ENCODE measurements at places on chromosomes 13 and 19.

DNA sequence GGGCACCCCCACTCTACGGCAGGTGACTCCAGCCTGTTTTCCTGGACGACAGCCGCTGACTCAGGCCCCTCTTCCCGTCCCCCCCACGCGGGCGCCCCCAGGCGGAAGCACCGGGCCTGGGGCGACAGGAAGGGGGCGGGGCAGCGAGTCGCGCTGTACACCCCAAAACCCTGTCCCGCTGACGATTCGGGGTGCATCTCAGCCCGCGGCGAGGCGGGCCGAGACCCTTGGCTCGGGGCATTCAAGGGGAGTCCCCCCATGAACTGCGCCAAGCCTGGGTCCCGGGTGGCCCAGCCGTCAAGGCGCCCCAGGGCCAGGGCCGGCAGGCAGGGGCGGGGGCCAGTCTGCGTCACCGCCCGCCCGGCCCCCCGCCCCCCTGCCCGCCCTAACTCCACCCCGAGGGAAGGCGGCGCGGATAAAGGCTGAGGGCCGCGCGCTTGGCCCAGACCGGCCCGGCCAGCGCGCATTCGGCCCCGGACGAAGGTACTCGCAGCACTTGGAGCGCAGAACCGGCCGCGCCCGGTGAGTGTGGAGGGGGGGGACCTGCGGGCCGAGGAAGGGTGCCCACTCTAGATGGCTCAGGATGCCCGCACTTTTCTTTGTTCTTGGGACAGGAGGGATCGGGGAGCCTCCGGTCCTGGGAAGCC, at the start of gene MIDN:
TSS of gene MIDN (plus strand) at position 445 of the 647 bp plus-strand sequence. CDS start 1,714 bp downstream, outside the sequence.
- DNase-seq = no peak

GRCh38 chr19:47203254-47203653, 27.7 kb downstream of the BBC3 start:
- DNase-seq = no peak

- no peak for DNase-seq
Measured at GRCh38 chr13:97139691-97140090, 82.4 kb upstream of the MBNL2 start.

DNA sequence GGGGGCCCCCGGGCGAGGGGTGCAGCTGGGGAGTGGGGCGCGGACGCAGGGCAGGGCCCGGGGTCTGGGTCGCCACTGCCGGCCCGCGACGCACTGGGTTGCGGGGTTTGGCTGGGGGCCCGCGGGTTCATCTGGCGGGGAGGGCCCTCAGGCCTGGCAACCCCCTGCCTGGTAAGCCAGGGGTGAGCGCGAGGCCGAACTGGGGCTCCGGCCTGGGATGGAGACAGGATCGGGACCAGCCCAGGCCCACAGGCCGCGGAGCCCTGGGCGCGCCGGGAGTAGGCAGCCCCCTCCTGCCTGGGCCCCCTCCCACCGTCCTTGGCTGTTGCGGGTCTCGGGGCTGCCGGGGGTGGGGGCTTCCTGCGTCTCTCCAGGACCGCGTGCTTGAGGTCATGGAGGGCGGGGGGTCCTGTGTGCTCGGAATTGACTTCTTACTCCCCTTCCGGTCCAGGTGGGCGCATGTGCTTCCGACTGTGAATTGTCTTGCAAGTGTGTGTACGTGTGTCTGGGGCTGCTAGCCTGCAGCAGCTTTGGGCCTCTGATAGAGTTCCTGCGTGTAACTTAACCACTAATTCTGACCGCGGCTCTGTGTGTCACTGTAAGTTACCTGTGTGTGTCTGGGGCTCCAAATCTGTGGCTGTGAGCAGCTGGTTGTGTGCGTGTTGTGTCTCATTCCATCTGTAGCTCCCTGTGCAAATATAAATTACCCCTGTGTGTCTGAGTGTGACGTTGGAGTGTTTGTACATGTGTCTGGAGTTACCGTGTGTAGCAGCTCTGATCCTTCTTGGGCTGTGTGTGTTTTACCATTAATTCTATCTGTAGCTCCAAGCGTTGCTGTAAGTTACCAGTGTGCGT, 751 bp downstream of the GRAMD1A start:
- no peak for DNase-seq

GRCh38 chr19:41920882-41921576, 7.2 kb downstream of the ERFL start:
- no peak for DNase-seq

- peak; percentile 38 for DNase-seq
Measured at GRCh38 chr13:97266332-97266731, 44.2 kb downstream of the MBNL2 start.

GRCh38 chr19:16003391-16003790, 54.6 kb downstream of the OR10H4 start:
- DNase-seq = no peak

DNA sequence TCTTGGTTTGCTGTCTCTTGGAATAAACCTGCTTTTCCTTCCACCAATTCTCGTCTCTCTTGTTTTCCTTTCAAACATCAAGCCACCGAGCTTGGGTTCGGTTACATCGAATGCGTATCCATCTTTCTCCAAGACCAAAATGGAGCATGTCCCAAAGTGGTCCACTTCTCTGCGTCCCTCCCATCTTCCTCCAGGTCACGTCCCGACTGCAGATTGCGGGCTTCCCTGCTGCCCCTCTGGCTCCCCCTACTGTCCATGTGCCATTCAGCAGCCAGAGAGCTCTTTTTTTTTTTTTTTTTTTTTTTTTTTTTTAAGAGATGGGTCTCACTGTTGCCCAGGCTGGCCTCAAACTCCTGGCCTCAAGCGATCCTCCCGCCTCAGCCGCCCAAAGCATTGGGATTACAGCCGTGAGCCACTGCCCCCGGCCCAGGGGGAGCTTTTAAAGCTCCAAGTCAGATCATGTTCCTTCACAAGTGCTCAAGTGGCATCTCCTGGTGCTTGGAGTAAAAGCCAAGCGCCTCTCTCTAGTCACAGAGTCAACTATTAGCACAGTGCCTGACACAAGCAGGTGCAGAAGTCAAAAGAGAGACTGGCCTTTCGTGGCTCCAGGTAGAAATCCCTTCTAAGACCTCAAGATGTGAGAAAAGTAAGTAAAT, 10.0 kb downstream of the COL5A3 start:
- peak; percentile 66 for DNase-seq

DNA sequence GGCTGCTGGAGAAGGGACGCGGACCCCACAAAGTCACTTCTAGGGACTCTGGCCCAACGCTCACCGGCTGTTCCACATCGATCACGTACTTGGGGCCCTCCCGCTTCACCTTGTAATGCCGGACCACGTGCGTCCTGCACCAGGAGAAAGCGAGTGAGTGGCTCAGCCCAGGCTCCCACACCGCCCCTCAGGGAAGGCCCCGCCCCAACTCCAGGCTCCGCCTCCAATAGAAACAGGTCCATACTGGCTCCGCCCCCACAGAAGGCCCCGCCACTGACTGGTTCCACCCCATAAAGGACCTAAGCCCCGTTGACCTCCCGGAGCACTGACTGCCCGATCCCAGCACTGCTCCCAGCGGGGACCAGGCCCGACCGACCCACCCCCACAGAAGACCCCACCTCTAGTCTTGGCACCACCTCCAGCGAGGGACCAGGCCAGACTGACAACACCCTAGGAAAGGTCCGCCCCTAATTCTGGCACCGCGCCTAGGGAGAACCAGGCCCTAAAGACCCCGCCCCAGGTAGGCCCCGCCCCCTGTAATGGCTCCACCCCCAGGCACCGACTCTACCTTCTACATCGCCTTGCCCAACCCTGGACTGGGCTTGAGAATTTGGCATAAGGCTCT, 11.3 kb downstream of the STAP2 start:
- DNase-seq = no peak

DNA sequence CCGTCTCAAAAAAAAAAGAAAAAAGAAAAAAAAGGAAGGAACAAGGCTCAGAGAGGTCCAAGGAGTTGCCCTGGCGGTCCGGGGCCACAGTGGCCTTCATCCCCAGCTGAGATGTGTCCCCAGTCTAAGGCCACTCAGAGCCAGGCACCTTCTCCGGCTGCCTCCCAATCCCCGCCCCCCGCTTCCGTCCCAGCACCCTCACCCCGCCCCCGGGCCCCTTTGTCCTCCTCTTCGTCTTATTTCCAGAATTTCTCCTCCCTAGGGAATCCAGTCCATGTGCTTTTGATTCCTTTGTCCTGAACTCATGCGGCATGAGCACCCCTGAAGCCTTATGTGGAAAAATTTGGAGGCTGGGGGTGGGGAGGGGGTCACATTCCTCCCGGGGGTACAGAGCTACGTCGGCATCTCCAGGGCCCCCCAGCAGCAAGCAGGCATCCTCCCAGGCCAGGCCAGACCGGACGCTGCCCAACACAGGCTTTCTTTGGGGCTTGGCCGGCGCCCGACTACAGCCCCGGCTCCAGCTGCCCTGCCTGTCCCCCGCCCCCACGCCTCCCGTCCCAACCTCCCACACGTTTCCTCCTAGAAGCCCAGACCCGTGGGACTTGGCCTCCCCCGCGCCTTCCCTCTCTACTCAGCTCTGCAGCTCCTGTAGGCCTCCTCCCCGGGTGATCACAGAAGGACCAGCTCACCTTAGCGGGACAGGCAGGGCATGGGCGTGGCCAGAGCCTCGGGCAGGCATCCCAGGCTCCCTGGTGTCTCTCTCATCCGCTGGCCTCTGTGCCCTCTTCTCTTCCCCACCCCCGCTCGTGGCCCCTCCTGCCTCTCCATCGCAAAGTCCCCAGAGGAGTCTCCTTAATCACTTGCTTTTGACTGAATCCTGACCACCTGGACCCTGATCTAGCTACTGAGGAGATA, 17.8 kb upstream of the ADGRE5 start:
- peak; percentile 38 for DNase-seq

- no peak for DNase-seq
Measured at GRCh38 chr13:43422116-43422515, 364.7 kb downstream of the ENOX1 start.

DNA sequence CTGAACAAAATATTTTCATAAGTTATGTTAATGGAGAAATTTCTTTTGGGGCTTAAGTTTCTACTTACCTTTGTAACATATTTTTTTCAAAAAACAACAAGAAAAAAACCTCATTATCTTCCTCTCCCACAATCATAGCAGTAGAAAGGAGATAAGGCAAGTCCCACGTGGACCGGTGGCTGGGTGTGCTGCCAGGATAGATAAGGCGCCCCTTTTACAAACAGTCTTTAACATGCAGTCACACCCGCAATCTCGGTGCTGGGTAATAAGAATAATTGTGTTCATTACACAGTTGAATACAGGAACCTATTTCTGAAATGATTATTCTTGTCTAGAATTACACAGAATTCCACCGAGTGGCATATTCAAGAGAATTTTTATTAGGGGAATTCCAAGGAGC, 1202.3 kb downstream of the UQCRFS1 start:
- DNase-seq = no peak

- DNase-seq = no peak
Measured at GRCh38 chr19:16497042-16497441, 848 bp downstream of the C19orf44 start.

- DNase-seq = no peak
Measured at GRCh38 chr13:73417012-73417615, 358.3 kb downstream of the KLF5 start.

GRCh38 chr13:112902669-112903068, 66.3 kb upstream of the MCF2L start:
- DNase-seq = no peak

- no peak for DNase-seq
Measured at GRCh38 chr19:41426952-41427646, at the start of gene B3GNT8. B3GNT8 (minus strand) TSS chr19:41427374; CDS start chr19:41426778, 596 bp downstream.

GRCh38 chr19:49746206-49746958, 16.7 kb downstream of the TSKS start:
- peak; percentile 42 for DNase-seq

DNA sequence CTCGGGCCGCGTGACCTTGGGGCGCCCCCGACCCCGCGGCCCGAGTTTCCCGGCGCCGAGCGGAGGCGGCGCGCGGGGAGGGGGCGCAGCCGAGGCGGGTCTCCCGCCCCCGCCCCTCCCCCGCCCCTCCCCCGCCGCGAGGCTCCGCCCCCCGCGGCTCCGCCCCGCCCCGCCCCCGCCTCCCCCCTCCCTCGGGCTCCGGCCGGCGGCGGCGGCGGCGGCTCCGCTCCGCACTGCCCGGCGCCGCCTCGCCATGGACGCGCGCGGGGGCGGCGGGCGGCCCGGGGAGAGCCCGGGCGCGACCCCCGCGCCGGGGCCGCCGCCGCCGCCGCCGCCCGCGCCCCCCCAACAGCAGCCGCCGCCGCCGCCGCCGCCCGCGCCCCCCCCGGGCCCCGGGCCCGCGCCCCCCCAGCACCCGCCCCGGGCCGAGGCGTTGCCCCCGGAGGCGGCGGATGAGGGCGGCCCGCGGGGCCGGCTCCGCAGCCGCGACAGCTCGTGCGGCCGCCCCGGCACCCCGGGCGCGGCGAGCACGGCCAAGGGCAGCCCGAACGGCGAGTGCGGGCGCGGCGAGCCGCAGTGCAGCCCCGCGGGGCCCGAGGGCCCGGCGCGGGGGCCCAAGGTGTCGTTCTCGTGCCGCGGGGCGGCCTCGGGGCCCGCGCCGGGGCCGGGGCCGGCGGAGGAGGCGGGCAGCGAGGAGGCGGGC, at the start of gene HCN2:
TSS of gene HCN2 (plus strand) at position 189 of the 703 bp plus-strand sequence. CDS start at position 254, 65 bp downstream.
- DNase-seq = no peak

GRCh38 chr13:51370116-51370515, 30.6 kb downstream of the SERPINE3 start:
- DNase-seq = no peak

DNA sequence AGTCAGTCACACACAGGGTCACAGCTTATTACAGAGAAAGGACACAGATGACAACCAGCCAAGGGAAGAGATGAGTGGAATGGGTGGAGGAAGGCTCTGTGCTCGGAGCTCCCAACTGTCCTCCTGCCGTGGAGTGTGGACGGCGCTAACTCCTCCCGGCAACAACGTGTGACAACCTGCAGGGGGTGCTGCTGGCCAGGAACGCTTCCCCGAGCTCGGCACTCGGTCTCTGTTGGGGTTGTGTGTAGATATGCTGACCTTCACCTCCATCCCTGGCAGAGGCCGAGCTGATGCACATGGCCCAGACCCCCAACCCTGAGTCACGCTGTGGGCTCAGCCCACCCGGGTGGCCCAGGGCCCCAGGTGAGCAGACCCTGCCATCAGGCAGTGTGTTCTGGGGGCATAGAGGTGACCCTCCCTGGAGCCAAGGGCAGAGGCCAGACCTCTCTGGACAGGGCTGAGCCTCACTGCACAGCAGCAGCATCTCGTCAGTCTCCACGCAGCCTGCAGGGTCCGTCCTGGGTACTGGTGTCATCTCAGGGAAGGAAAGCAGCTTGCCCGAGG, 14.1 kb downstream of the ZNF444 start:
- no peak for DNase-seq

- DNase-seq = peak; percentile 28
Measured at GRCh38 chr19:46009530-46010510, 13.0 kb downstream of the PGLYRP1 start.

Data from NCI-H446 (cell line).